Activated CD4-positive, CD25-positive, alpha-beta regulatory T cell treated with anti-CD3 and anti-CD28 coated beads, Interleukin-2, amount 50 U/mL, for 16 hours (primary cell): ENCODE measurements at places on chromosomes 4 and X.

GRCh38 chr4:170464614-170465197, 374.9 kb upstream of the AADAT start:
- DNase-seq: no peak

DNA sequence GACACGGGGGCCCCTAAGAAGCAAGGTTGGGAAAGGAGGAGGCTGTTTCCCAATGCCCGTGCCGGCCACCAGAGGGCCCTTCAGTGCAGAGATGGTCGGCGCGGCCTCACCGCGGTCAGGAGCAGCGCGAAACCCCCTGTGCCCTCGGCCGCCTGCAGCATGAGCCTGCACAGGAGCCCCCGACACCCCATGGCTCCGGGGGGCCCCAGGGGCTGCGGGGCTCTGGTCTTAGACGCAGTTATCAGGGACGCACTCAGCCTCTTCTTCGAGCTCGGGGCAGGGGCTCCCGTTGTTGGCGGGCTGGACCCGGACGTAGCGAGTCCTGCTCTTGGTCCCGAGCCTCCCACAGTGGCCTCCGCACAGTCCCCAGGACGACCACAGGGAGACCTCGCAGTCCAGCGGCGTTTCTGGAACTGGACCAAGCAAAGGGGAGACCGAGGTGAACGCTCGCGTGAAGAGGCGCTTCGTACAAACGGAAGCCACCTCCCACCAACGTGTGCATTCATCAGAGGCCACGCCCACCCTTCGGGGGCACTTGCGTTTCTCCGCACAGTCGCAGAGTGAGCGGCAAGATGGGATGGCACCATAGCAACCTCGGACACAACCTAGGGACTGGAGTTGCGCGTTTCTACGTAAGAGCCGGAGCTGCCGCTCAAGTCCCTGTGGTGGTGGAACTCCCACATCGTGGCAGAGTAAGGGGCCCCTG, 5.0 kb downstream of the SPON2 start:
- peak; percentile 76 for DNase-seq

DNA sequence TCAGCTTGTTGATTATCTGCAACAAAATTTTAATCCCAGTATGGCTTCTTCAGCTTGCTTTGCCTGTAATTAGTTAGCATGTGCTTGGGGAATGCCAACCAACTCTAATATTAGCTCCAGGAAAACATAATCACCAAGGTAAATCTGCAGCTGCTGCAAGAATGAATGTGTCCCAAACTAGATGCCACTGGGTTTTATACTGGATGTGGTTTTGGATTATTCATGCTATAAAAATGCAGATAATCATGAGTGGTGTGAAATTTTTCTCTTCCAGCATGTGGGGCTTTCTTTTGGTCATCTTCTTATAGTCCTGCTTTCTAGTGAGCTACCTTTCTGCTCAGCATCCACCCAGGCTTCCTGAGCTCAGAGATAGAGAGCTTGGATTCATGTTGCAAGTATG, 295.9 kb upstream of the CASK start:
- no peak for DNase-seq

DNA sequence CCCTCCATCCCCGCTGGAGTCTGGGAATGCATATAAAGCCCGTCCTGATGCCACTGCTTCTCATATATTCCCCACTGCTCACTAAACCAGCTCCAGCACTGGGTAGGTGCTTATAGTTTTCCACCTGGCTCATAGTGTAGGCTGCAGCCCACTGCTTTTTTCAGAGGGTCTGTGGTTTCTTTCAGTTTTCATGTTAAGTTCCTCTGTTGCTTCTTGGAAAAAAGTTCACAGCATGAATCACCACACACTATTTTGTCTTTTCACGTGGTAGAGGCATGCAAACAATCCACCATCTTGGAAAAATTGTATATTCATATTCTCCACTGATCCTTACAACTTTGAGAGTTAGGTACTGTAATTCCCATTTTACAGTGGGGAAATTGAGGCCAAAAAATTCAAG, 39.4 kb downstream of the DCLK2 start:
- no peak for DNase-seq

DNA sequence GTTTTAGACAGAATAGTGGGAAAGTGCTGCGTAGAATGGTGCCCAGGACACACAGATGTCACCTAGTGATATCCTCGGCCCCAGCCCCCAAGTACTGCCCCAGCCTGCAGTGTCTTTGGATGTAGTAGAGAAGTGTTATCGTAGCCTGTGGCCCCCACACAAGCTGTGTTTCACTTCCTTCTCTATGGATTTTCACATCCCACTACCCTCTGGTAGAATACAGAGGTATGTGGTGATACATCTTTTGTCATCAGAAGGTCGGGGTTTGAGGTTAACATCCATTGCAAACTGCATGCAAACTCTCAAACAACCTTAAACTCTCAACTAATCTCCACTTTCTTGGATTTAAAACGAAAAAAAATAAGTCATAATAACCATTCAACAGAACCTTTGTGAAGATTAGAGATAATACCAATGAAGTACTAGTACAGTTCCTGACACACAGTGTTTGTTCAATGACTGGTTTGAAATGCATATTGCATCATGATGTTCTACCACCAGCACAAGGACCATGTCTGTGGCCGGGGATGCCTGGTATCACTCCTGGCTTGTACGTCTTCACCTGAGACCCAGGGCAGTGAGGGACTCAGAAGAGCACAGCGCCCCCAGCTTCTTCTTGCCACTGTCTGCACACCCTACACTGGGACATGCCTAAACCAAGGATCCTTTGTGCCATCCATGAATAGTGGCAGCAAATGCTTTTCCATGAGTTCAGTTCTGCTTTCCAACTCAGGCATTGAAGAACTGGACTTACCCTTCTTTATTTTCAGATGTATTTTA, 267.3 kb downstream of the DCTD start:
- no peak for DNase-seq

DNA sequence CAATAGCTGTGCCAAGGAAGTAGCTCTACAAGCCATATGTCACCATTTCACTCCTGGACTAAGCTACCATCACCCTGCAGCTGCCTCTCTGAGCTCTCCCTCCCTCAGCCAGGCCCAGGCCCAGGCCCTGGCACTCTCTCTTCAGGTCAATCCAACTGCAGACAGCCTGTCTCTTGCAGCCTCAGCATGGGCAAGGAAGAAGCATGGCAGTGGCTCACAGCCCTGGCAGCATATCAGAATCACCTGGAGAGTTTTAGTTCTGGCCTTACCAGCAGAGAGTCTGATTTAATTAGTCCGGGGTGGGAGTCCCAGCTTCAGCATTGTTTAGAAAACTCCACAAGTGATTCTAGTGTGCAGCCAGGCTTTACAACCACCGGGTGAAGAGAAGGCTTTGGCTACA, 31.5 kb downstream of the NALF2 start:
- no peak for DNase-seq

DNA sequence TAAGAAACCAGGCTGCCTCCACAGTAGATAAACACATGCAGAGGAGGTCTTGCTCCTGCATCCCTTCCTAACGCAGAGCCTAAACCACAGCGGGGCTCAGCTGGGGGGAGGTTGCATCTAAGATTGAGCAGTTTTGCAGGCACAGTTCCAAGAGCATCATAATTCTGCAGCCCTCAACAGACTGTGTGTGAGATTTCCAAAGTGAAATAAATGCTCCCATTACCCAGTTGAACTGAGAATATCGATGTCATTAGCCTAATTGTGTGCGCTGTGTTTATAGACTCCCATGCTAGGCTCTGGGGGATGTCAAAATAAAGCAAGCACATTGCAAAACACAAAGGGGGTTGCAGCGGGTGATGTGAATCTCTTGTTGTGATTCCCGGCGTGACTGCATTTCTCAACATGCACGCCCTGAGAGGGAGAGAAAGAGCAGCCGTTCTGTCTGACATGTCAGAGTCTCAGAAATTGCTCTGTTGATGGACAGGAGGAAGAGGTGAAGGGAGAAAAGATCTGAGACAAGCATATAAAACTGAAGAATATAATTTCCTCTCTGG, 150.0 kb upstream of the PSAPL1 start:
- no peak for DNase-seq

- no peak for DNase-seq
Observed at GRCh38 chr4:81758574-81759264, 287.0 kb upstream of the RASGEF1B start.
